ENCODE measurements at places on chromosomes 1 and 21. TPM values are rescaled to one million over a fixed set of nuclear protein-coding genes. Genes with fewer than 3 reads are reported as not detected.

The RIT1 gene
- total RNA-seq, result 13.7 TPM

DNA sequence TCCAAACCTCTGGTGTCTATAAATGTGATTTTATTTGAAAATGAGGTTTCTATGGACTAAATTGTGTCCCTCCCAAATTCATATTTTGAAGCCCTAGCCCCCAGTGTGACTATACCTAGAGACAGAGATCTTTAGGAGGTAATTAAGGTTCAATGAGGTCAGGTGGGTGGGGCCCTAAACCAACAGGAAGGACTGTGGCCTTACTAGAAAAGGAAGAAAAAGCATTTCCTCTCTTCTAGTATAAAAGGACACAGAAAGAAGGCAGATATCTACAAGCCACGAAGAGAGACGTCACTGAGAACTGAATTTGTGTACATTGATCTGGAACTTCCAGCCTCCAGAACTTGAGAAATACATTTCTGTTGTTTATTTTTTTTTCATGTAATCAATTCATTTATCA, 123.1 kb upstream of the RUNX1 start:
- peaks cover 22% of the 10 kb centered on the region for H3K4me1 ChIP-seq
- no peak overlapping the region for H3K27ac ChIP-seq
- no peak for DNase-seq
- H3K27me3 ChIP-seq, result no peaks in the 10 kb centered on the region
- H3K4me3 ChIP-seq, result no peak overlapping the region

DNA sequence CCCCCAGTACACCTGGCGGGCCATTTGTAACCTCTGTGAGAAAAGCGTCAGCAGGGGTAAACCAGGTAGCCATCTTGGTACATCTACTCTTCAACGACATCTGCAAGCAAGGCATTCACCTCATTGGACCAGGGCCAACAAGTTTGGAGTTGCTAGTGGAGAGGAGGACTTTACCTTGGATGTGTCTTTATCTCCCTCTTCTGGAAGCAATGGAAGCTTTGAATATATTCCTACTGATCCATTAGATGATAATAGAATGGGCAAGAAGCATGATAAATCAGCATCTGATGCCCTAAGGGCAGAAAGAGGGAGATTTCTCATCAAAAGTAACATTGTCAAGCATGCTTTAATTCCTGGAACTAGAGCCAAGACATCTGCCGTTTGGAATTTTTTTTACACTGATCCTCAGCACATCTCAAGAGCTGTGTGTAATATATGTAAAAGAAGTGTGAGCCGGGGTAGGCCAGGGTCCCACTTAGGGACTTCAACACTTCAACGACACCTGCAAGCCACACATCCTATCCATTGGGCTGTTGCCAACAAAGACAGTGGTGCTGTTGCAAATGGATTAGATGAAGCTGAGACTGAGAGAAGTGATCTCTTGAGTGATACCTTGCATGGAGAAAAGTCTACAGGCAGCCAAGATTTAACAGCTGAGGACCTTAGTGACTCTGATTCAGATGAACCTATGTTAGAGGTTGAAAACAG, 2.7 kb downstream of the ZBED6 start:
- no peak for DNase-seq
- H3K27me3 ChIP-seq, result no peaks in the 10 kb centered on the region
- H3K36me3 ChIP-seq, result peaks cover 10% of the 10 kb centered on the region
- no peak overlapping the region for H3K27ac ChIP-seq
- no peak overlapping the region for H3K4me3 ChIP-seq

DNA sequence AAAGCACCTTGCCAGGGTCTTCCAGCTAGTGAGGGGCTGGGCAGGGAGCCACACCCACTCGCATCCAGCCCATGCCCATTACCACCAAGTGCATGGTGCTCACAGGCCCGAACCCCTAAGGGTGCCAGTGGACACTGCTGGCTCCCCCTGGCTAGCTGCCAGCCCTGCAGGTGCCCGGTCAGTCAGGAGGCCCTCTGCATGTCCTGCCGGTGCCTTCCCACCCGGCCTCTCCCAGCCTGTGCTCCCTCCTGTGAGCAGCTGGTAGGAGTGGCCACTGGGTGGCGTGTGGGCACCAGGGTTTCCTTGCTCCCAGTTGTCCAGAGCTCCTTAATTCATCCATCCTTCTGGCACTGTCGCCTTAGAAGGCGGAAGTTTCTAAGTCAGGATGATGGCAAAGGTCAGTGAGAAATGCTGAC, 33.4 kb downstream of the QSOX1 start:
- H3K36me3 ChIP-seq, result peaks cover 7% of the 10 kb centered on the region
- no peak for DNase-seq
- peaks cover 28% of the 10 kb centered on the region for H3K4me1 ChIP-seq
- no peak overlapping the region for H3K27ac ChIP-seq
- no peaks in the 10 kb centered on the region for H3K27me3 ChIP-seq

- H3K36me3 ChIP-seq, result no peaks in the 10 kb centered on the region
- H3K4me1 ChIP-seq, result no peaks in the 10 kb centered on the region
- no peak for DNase-seq
- H3K27me3 ChIP-seq, result no peaks in the 10 kb centered on the region
Measured at GRCh38 chr1:84247425-84248220, 53.9 kb upstream of the SAMD13 start.

The SPRR2G gene
- not detected for total RNA-seq

- DNase-seq, result no peak
- H3K27me3 ChIP-seq, result no peaks in the 10 kb centered on the region
- no peak overlapping the region for H3K27ac ChIP-seq
Measured at GRCh38 chr21:39332175-39332574, 16.7 kb downstream of the HMGN1 start.

DNA sequence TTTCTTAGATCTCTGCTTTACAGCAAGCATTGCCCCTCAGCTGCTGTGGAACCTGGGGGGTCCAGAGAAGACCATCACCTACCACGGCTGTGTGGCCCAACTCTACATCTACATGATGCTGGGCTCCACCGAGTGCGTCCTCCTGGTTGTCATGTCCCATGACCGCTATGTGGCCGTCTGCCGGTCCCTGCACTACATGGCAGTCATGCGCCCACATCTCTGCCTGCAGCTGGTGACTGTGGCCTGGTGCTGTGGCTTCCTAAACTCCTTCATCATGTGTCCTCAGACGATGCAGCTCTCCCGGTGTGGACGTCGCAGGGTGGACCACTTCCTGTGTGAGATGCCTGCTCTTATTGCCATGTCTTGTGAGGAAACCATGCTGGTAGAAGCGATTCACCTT, 33.4 kb upstream of the OR2B11 start:
- H3K4me1 ChIP-seq, result no peaks in the 10 kb centered on the region
- H3K4me3 ChIP-seq, result no peak overlapping the region
- H3K27me3 ChIP-seq, result no peaks in the 10 kb centered on the region
- H3K27ac ChIP-seq, result no peak overlapping the region
- no peak for DNase-seq
- no peaks in the 10 kb centered on the region for H3K36me3 ChIP-seq

The TEKT2 gene
- total RNA-seq, result not detected

DNA sequence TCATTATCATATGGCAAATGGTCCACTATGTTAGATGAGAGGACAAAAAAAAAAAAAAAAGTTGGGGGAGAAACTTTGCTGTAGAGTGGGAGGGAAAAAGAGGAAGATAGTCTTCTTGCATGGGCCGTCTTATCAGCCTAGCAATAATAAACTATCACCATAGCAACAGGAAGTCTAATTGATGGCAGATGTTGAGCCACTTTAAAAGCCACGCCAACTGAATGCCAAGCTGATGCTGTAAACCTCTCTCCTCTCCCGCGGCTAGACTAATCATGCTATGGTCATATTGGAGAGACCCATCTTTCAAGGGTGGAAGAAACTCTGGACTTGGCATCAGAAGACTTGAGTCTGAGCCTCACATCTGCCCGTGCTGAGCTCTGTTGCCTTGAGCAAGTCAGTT, 122.2 kb upstream of the HOOK1 start:
- no peak overlapping the region for H3K4me3 ChIP-seq
- peaks cover 6% of the 10 kb centered on the region for H3K4me1 ChIP-seq
- H3K27ac ChIP-seq, result no peak overlapping the region

- no peak for DNase-seq
- no peak overlapping the region for H3K27ac ChIP-seq
- no peaks in the 10 kb centered on the region for H3K27me3 ChIP-seq
- no peak overlapping the region for H3K4me3 ChIP-seq
- H3K4me1 ChIP-seq, result no peaks in the 10 kb centered on the region
- H3K36me3 ChIP-seq, result no peaks in the 10 kb centered on the region
Measured at GRCh38 chr1:33548319-33548718, 75.9 kb downstream of the ZSCAN20 start.

DNA sequence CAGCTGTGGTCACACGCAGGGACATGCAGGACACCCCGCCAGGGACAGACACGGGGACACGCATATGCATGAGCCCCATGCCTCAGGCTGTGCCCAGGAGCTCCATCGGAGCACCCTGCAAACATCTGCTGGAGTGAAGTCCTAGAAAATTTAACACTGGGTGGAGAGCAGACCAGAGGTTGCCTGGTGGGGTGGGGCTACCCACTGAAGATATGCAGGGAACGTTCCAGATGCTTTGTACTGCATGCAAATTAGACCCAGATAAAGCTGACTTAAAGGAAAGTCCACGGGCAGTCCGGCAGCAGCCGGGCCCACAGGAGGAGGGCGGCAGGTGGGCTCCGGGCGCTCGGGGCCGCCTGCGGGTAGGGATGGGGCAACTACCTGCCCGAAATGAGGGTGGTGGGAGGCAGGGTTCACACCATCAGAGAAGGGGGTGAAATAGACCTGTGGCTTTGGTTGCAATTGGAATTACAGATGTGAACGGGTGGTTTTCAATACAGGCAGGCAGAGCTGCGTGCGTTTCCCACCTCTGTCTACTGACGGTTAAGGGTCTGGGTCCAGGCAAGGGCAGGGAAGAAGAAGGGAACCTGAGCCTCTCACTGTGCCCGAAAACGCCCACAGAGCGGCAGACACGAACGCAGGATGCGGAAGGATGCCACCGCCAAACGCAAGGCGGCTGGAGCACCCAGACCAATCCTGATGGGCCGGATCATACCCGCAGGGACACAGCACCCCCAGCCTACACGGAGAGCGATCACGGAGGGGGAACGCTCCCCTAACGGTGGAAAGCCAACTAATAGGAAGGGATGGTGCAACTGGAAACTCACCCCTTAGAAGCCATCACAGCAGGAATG, 21.0 kb downstream of the CFAP74 start:
- no peaks in the 10 kb centered on the region for H3K27me3 ChIP-seq
- H3K27ac ChIP-seq, result no peak overlapping the region
- H3K4me3 ChIP-seq, result no peak overlapping the region
- H3K4me1 ChIP-seq, result no peaks in the 10 kb centered on the region

- peaks cover 84% of the 10 kb centered on the region for H3K4me1 ChIP-seq
- DNase-seq, result peak; percentile 83
- no peaks in the 10 kb centered on the region for H3K27me3 ChIP-seq
- H3K27ac ChIP-seq, result peak within 1 kb of the TSS; percentile 97
Measured at GRCh38 chr1:202160377-202160940, at the start of gene PTPN7. TSS of gene PTPN7 (minus strand) at chr1:202160602. CDS start at chr1:202159402, 1,200 bp downstream.

DNA sequence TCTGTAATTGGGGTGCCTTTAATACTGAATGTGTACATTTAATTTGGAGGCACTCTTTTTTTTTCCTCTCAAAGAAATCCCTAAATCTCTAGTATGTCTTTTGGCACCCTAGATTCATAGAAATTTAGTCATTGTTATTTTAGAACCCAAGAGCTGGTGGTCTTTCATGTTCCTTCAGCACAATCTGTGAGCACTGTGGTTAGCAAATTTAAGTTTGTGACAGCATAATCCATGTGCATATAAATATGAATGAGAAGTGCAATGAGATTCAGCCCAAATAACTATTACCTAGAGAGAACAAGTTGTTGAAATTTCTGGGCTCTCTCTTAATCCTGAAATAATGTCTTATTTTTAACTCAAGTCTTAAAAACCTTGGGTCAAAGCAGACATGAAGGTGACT, 4.5 kb downstream of the PPP1R8 start:
- no peak for DNase-seq
- H3K27me3 ChIP-seq, result no peaks in the 10 kb centered on the region
- no peak overlapping the region for H3K4me3 ChIP-seq
- peaks cover 12% of the 10 kb centered on the region for H3K36me3 ChIP-seq
- no peak overlapping the region for H3K27ac ChIP-seq

GRCh38 chr1:53341521-53341895, 13.6 kb upstream of the LRP8 start:
- H3K27me3 ChIP-seq, result no peaks in the 10 kb centered on the region
- H3K36me3 ChIP-seq, result no peaks in the 10 kb centered on the region
- DNase-seq, result no peak
- H3K27ac ChIP-seq, result no peak overlapping the region

DNA sequence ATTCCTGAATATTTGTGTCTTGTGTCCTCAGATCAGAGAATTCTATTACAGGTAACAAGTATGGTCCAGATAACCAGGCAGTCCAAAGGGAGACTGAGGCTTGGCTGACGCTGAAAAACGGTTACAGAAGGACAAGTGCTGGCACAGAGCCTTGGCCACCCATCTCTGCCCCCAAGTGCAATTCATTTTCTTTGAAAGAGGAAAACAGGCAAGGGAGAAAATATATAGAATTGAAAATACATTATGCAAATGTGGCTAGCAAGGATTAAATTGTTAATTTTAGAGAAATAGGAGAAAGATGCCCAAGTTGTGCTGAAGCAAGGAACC, 1.2 kb downstream of the SORT1 start:
- no peak overlapping the region for H3K4me3 ChIP-seq
- no peak for DNase-seq
- peaks cover 10% of the 10 kb centered on the region for H3K4me1 ChIP-seq
- peaks cover 24% of the 10 kb centered on the region for H3K27me3 ChIP-seq
- H3K36me3 ChIP-seq, result no peaks in the 10 kb centered on the region
- H3K27ac ChIP-seq, result peak overlapping the region; percentile 60

GRCh38 chr1:21378705-21379494, 61.0 kb upstream of the NBPF3 start:
- no peak overlapping the region for H3K27ac ChIP-seq
- no peak overlapping the region for H3K4me3 ChIP-seq
- no peaks in the 10 kb centered on the region for H3K36me3 ChIP-seq
- no peaks in the 10 kb centered on the region for H3K27me3 ChIP-seq

GRCh38 chr1:86207323-86207722, 50.8 kb upstream of the COL24A1 start:
- no peak for DNase-seq
- H3K4me1 ChIP-seq, result no peaks in the 10 kb centered on the region
- no peaks in the 10 kb centered on the region for H3K27me3 ChIP-seq
- no peak overlapping the region for H3K4me3 ChIP-seq
- H3K36me3 ChIP-seq, result no peaks in the 10 kb centered on the region

The HSD3B2 gene
- not detected for total RNA-seq

GRCh38 chr1:59367301-59368007, 70.6 kb downstream of the FGGY start:
- no peaks in the 10 kb centered on the region for H3K4me1 ChIP-seq
- no peak overlapping the region for H3K27ac ChIP-seq
- H3K4me3 ChIP-seq, result no peak overlapping the region
- no peak for DNase-seq
- no peaks in the 10 kb centered on the region for H3K27me3 ChIP-seq
- no peaks in the 10 kb centered on the region for H3K36me3 ChIP-seq

The OXCT2 gene
- total RNA-seq, result 2.2 TPM

GRCh38 chr1:15722836-15723532, 13.1 kb upstream of the SLC25A34 start:
- H3K27me3 ChIP-seq, result no peaks in the 10 kb centered on the region
- H3K27ac ChIP-seq, result no peak overlapping the region

- no peak overlapping the region for H3K4me3 ChIP-seq
- no peak overlapping the region for H3K27ac ChIP-seq
- H3K36me3 ChIP-seq, result no peaks in the 10 kb centered on the region
- H3K27me3 ChIP-seq, result no peaks in the 10 kb centered on the region
Measured at GRCh38 chr1:225711236-225711937, 58.5 kb upstream of the ENAH start.

- H3K36me3 ChIP-seq, result no peaks in the 10 kb centered on the region
- no peak overlapping the region for H3K27ac ChIP-seq
- H3K4me1 ChIP-seq, result no peaks in the 10 kb centered on the region
- no peak overlapping the region for H3K4me3 ChIP-seq
- no peaks in the 10 kb centered on the region for H3K27me3 ChIP-seq
Measured at GRCh38 chr1:47812904-47813514, 184.2 kb downstream of the TRABD2B start.

The SYT6 gene
- total RNA-seq, result not detected

The SELL gene
- 48.5 TPM for total RNA-seq

Measured in CD8-positive, alpha-beta memory T cell (primary cell).